Esophagus squamous epithelium (tissue), 5 donors: ENCODE measurements at places on chromosomes 1 and 21.

DNA sequence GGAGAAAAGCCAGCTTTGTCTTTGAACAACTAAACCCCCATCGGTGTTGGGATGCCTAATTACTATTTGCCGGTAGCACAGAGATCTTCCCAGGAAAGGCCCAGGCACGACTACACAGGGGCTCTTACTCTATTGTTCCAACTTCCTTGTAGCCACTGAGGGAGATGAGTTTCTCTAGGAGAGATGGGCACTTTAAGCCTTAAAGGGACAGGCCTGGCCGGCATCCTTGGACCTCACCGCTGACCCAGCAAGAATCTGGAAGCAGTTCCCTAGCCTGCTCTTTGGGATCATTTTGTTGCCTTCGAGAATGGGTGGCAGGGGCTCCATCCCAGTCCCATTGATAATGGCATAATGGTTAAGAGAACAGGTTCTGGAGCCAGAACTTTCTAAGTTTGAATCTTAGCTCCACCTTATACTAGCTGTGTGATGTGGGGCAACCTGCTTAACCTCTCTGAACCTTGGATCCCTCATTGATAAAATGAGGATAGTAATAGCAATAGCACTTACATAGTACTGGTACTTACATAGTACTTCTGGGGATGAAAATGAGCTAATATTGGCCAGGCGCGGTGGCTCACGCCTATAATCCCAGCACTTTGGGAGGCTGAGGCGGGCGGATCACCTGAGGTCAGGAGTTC, 239.1 kb upstream of the TMEM51 start:
- DNase-seq, result no peak

GRCh38 chr1:154711416-154711815, 103.4 kb upstream of the ADAR start:
- DNase-seq, result no peak

GRCh38 chr1:196400478-196401451, 207.5 kb downstream of the KCNT2 start:
- no peak for DNase-seq

DNA sequence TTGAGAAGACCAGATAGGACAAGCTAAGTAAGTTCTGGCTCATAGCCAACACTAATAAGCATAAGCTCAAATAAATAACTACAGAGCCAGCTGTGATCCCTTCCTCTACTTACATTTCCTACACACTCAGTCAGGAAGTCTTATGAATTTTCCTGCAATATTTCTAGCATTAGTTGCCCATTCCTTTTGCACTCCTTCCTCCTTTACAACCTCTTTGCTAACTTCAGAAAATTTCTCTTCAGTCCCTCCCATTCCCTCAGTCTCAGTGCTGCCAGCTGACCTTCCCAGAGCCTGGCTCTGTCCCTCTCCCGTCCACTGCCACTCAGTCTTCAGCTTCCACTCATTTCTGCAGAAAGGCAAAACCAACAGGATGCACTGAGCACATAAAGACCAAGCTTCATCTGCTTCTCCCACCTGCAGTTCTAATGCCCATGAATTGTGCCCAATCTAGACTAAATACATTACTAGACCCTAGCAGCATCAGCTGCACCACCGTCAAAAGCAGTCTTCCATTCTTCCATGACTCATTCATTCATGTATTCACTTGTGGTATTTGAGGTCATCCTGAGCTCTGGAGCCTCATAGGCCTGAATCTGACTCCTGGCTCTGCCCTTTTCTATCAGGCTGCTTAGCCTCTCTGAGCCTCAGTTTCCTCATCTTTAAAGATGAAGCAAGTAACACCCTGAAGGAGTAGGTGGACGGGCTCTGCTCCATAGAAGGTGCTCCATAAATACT, 54.6 kb upstream of the SIPA1L2 start:
- no peak for DNase-seq

DNA sequence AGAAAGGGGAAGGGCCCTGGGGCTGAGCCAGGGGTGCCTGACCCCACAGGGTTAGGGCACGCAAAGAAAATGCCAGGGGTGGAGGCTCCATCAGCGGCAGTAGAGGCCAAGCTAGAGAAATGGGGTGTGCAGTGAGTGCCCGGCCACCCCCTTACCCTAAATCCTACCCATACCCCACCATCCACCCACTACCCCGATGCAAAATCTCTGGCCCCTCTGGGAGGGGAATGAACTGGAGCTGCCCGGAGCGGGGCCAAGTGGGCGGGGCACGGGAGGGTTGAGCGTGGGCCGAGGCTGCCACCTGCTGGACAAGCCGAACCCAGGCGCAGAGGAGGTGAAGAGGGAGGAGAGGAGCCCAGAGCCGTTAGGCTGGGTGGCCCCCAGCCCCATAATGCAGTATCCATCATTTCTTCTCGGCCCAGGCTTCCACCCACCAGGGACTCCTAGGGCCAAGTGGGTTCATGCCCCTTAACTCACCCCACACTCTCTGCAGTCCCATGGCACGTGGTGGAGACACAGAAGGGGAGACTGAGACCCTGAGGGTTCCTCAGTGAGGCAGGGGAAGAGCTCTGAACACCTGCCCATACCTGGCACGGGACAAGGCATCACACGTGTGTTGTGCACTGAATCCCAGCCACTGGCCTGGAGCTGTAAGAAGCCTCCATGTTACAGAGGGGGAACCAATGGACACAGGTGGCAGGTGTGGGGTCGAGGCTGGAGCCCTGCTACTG, 1.4 kb upstream of the C1QC start:
- DNase-seq, result no peak

DNA sequence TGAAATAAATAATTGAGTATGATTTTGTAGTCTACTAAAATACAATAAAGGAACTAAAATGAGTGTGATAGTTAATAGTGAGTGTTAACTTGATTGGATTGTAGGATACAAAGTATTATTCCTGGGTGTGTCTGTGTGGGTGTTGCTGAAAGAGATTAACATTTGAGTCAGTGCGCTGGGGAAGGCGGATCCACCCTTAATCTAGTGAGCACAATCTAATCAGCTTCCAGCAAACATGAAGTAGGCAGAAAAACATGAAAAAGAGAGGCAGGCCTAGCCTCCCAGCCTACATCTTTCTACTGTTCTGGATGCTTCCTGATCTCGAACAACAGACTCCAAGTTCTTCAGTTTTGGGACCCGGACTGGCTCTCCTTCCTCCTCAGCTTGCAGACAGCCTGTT, 1716.6 kb downstream of the MRPL39 start:
- no peak for DNase-seq

- no peak for DNase-seq
These were observed 193.2 kb downstream of the TRABD2B start for GRCh38 chr1:47803815-47804501.

GRCh38 chr1:88980870-88981269, 11.6 kb downstream of the KYAT3 start:
- DNase-seq, result no peak

DNA sequence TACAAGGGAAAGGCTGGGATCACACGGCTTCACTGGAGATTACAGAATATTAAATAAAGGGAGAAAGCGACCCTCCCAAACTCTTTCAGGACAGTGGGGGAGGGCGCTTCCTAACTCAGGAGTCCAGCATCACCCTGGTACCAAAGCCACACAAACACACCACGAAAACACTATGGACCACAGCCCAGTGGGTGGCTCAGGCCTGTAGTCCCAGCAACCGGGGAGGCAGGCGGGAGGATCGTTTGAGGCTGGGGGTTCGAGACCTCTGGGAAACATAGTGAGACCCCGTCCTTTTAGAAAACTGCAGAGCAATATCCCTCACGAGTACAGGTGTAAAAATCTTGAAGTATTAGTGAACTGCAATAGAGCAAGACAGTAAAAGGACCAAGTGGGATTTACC, 16.0 kb downstream of the TRIM11 start:
- DNase-seq, result no peak

DNA sequence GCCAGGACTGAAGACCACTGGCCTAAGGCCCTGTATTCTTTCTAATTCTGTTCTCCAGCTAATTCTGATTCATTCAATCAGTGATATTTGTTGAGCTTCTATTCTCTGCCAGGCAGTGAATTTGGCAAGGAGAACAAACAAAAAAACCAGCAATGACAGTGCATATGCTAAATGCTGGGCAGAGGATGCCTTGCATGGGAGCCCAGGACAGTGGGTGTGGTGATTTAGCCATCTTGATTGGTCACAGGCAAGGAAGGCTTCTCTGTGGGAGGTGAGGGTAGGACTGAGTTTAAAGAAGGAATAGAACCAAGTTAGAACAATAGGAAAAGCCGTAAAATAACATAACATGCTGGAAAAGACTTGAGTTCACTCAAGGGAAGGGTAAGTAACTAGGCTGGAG, 9.2 kb upstream of the CPT2 start:
- no peak for DNase-seq

DNA sequence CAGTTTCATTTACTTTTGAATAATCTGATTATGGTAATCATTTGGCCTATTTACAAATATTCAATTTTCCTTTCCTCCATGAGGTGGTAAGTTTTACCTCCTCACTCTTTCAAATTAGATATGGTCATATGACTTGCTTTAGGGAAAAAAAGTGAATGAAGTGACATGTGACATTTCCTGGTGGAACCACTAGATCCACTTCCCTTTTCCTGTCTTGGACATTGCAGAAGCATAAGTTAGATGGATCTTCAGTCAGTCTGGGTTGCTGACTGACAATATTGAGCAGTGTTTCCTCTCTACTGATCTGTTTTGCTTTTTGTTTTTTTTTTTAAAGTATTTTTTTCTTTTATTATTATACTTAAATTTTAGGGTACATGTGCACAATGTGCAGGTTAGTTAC, 481.1 kb upstream of the PTBP2 start:
- no peak for DNase-seq

GRCh38 chr1:15016526-15016925, 137.0 kb upstream of the TMEM51 start:
- no peak for DNase-seq

DNA sequence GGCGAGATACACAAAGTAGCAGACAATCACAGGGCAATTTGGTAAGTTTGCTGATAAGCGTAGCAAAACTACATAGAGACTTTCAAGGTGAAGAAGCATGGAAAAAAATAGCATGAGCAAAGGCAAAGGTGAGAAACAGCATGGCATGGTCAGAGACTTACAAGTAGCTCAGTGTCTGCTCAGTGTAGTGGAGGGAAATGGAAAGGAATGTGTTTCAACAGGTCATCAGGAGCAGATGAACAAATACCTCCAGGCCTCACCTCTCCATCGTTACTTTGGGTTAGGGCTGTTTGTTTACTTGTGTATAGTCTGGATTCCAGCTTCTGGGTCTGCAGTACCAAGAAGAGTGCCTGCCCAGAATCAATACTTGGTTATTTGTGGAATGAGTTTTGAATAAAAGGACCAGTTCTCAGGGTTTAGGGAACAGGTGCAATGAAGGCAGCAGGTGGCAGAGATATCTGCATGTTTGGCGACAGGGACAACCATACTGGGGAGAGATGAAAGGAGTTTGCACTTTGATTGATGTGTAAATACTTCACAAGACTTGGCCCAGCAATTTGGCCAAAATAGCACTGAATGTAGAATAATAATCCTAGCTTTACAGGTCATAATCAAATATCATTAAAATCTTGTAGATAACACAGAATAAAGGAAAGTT, 97.0 kb upstream of the FGGY start:
- no peak for DNase-seq

DNA sequence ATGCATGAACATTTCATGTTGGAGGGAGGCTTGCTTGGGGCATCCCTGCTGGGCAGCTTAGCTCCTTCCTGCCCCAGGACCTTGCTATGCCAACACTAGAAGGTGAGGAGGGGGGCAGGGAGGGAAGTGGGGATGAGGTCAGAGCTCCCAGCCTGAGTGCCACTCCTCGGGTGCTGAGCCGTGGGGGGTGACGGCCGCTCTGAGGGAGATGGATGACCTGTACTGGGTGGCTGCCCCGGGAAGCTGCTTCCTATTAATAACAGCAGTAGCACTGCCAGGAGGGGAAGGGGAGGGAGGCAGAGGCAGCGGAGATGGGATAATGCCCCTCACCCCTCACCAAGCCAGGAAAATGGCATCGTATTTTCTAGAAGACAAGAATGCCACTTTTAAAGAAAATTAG, 60.6 kb downstream of the UBIAD1 start:
- DNase-seq, result no peak

GRCh38 chr1:38990386-38990737, 714 bp upstream of the AKIRIN1 start:
- no peak for DNase-seq

- DNase-seq, result no peak
These were observed 656.3 kb downstream of the PTPRC start for GRCh38 chr1:199295107-199295506.

- DNase-seq, result no peak
These were observed 33.8 kb downstream of the NECAP2 start for GRCh38 chr1:16474166-16474800.

- DNase-seq, result no peak
These were observed 687 bp downstream of the TGFBR3 start for GRCh38 chr1:91885213-91885715.

GRCh38 chr1:241271427-241271826, 85.6 kb downstream of the RGS7 start:
- no peak for DNase-seq

GRCh38 chr1:193312432-193312831, 126.0 kb upstream of the B3GALT2 start:
- DNase-seq, result no peak

GRCh38 chr21:45376459-45377324, 28.3 kb upstream of the COL18A1 start:
- no peak for DNase-seq

- no peak for DNase-seq
These were observed 27.8 kb downstream of the CDK18 start for GRCh38 chr1:205532026-205532898.

- DNase-seq, result no peak
These were observed 220.2 kb upstream of the CSF3R start for GRCh38 chr1:36702963-36703362.

DNA sequence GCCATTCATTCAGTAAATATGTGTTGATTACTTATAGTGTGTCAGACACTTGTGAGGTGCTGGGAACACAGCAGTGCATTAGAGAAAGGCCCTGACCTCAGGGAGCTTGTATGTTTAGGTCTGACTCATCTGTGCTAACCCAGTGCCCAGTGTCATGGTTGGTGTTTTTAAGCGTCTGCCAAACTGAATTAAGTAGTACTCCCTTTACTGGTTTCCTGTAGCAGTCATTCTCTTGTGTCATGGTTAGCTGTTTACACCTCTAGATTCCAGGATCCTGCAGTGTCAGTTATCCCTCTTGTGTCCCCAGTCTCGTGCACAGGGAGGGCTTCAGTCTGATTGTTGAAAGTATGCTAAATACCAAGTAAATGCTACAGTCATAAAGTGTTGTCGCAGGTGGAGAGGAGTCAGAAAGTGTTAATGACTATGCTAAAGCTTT, 14.2 kb downstream of the UCK2 start:
- DNase-seq, result no peak

GRCh38 chr21:29403922-29404538, 105.3 kb downstream of the BACH1 start:
- no peak for DNase-seq

- DNase-seq, result no peak
These were observed 12.7 kb downstream of the ATP1A4 start for GRCh38 chr1:160164121-160164520.
